Stimulated activated CD8-positive, alpha-beta memory T cell treated with anti-CD3 and anti-CD28 coated beads, Interleukin-7, amount 100 ng/mL, for 4 hours (primary cell): ENCODE measurements at places on chromosomes 3 and 15.

GRCh38 chr3:1513662-1514061 is 420.8 kb downstream of the CNTN6 start:
- DNase-seq: no peak

GRCh38 chr3:183385698-183386613 is 42.5 kb downstream of the MCF2L2 start:
- peak; percentile 8 for DNase-seq

- no peak for DNase-seq
These were observed 23.0 kb downstream of the UBP1 start for GRCh38 chr3:33417066-33417673.

DNA sequence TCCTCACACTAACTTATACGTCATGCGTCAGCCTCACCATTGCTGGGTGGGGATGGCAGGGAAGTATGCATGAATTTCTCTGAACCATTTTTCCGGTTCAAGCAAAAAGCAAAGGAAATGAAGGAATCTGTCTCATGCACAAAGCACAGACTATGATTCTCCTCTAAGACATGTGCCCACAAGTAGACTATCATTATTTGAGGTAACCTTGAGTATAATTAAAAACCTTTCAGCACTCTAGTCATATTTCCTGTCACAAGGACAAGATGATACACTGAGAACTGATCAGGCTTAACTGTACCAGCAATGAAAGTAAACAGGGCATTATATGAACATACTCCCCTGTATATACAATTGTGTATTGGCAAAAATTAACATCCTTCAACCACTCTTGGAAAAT is 56.7 kb upstream of the TSC22D2 start:
- no peak for DNase-seq

GRCh38 chr3:52253314-52254304 is 8.1 kb downstream of the PPM1M start:
- DNase-seq: peak; percentile 84

GRCh38 chr3:188649521-188649920 is 495.6 kb downstream of the LPP start:
- no peak for DNase-seq

- no peak for DNase-seq
These were observed 72.1 kb upstream of the ETV5 start for GRCh38 chr3:186180891-186181481.

DNA sequence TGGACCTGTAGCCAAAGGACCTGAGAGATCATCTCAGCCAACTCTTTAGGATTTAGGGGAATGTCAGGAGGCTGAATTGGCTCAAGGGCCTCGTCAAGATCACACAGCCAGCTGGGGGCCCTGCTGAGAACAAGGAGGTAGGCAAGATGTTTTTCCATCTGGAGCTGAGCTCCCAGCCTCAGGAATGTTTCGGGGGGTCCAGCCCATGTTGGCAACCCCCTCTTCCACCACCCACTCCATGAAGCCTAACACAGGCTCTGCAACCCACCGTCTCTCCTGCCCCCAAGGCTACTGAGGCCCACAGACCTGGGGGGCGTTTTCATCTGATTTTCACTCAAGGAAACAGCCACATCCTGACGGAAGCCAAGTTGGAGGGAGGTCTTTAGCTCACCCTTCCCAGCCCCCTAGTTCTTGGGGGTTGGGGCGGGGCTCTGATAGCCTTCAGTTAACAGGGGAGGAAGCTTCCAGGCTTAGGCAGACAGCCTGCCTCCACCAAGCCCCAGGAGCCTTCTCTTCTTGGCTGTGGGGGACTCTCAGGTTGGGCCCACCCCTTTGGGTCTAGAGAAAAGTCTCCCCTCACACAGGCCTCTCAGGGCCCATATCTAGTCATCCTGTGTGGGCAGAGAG is 48.8 kb downstream of the EPHB3 start:
- no peak for DNase-seq

DNA sequence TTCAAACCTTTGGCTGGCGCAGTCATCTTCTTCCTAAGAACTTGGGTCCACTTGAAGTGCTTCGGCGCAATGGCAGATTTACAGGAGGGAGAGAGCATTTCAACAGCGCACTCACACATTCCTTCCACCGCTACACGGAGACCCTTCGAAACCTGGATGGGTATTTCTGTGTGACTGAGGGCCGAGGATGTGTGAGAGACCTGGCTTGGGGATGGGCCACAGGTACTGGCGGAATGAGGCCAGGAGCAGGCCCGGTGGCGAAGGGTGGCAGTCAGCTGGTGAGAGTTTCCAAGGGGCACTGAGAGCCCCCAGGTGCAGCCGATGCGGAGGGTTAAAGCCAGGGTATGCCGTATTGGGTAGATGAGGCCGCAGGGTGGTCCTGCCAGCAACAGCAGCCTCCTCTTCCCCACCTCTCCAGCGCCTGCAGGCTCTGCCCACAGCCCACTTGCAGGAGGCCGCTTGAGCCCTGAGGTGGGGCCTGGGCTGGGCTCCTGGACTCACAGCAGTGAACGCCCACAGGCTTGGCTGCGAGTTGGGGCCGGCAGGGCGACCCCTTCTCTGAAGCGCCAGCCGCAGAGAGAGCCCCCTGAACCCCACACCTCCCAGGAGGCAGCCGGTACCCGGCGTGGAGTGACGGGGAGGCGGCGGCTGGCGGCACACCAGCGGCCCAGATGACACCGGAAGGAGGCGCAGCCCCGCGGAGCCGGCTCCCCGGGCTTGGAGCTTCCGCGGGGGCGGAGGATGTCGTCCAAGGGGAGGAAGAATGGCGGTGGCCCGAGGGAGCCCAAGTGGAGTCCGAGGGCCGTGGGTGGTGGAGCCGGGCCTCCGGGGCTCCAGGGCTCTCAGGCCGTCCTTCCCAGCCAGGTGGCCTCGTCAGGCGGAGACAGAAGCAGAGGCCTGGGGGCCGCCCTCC is 166.5 kb downstream of the NSMCE3 start:
- no peak for DNase-seq
